NCI-H2171 treated with DMSO at 0.1 percent for 48 hours (cell line): ENCODE measurements at places on chromosomes 7 and 10.

DNA sequence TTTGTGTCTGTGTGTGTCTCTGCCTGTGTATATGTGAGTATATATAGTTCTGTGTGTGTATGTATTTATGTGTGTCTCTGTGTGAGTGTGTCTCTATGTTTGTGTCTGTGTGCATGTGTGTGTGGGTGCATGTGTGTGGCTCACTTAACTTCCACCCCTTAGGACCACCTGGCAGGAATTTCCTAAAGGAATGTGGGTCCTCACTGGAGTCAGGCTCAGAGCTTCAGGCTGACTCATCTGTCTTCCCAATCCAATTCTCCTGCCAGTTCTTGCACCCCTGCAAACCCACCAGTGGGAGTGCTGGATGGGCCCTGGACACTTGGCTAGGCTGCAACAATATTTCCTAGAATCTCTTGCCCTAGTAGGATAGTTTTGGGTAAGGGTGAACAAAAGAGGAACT is 70.2 kb upstream of the GRB10 start:
- no peak for DNase-seq

- peak; percentile 85 for DNase-seq
Measured at GRCh38 chr10:87818505-87819288, 671 bp upstream of the ATAD1 start.

GRCh38 chr10:58477122-58477521 is 35.5 kb upstream of the BICC1 start:
- DNase-seq, result no peak

- no peak for DNase-seq
Measured at GRCh38 chr10:71052708-71053107, 159.7 kb upstream of the UNC5B start.

GRCh38 chr10:50653142-50653541 is 29.4 kb upstream of the SGMS1 start:
- no peak for DNase-seq

DNA sequence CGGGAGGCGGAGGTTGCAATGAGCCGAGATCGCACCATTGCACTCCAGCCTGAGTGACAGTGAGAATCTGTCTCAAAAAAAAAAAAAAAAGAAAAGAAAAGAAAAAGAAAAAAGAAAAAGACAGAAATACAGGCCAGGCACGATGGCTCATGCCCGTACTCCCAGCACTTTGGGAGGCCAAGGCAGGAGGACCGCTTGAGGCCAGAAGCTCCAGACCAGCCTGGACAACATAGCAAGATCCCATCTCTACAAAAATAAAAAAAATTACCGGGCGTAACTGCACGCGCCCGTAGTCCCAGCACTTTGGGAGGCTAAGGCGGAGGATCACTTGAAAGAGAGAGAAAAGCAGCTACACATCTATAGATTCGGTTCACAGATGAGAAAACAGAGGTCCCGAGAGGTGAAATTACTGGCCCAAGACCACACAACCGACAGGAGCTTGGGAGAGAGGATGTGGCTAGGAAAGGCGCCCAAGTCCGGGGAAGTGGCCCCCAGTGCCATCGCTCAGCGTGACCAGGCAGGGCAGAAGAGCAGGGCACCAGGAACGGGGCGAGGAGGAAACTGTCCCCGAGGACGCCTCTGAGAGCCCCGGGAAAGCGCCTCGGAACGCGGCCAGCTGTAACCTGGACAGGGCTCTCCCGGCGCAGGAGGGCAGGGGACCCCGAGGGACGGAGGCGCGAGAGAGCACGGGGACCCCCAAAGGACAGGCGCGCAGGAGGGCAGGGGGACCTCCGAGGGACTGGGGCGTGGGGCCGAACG is 612 bp downstream of the SNX8 start:
- no peak for DNase-seq

- no peak for DNase-seq
Measured at GRCh38 chr10:35471435-35471834, 133.7 kb upstream of the GJD4 start.
